ENCODE measurements at places on chromosomes 4 and X.

GRCh38 chrX:141176586-141177451 lies at the start of gene LDOC1:
Gene LDOC1 (minus strand): TSS chrX:141177129. CDS start chrX:141177021, 108 bp downstream.
- peak; percentile 59 for DNase-seq

GRCh38 chrX:65994519-65995506 lies 45.1 kb downstream of the VSIG4 start:
- DNase-seq = no peak

- DNase-seq = no peak
Observed at GRCh38 chrX:154695911-154696675, 42.7 kb upstream of the CTAG2 start.

DNA sequence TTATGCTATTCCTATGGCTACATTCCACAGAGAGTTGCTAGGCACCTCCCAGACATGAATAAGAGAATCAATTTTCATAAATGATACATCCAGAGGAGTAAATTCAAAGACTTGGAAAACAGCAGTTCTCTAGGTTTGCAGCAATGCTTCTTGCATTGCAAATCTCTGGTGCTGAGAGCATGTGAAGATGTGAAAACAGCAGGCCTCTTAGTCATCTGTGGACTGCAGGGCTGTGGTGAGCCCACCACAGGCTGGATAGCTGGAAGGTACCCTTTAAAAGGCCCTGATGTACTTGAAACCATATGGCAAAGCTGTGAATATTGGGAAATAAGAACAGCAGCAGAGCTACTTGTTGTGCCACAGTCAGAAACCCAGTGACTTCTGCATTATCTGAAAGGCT lies 2135.9 kb downstream of the ARAP2 start:
- DNase-seq = no peak

DNA sequence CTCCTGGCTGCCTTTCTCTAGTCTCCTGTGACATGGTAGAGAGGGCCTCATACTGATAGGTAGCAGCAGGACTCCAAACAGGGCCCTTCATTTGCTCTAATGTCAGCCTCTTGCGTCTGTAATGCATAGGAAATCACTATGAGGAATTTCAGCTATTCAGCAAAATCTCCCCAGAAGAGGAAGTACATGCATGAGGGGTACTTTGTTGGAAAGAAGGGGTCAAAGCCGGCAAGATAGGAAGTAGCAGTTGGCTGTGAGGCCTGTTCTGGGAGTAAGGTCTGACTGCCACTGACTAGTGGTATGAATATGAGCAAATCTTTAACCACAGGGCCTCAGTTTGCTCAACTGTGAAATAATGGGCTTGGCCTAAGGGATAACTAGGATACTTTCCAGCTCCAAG lies 283.2 kb downstream of the ARHGAP10 start:
- DNase-seq = no peak

DNA sequence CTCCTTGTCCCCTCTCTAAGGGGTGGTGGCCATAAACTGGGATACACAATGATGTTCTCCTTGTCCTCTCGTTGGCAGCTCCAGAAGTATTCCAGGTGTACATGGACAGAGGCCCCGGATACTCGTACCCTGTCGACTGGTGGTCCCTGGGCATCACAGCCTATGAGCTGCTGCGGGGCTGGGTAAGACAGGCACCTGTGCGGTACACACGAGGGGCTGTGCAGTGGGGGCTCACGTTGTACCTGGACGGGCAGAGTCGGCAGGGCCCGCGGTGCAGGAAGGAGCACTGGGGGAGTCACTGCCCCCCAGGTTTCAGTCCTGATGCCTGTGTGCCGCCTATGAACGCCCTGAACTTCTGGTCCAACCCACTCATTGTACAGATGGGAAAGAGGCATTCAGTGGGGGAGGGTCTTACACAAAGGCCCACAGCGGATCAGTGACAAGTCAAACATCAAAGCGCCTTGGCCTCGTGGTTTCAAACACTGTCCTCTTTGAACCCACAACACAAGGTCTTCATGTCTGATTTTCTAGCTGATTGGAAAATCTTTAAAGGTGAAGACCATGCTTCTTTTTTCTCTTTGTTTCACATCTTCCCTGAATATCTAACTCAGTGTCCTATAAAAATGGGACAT lies 261.6 kb downstream of the EVC2 start:
- DNase-seq = no peak

GRCh38 chr4:186554914-186555827 lies at the start of gene MTNR1A:
Gene MTNR1A (minus strand): TSS chr4:186555567. CDS start chr4:186555365, 202 bp downstream.
- no peak for DNase-seq

- DNase-seq = no peak
Observed at GRCh38 chrX:81003491-81004185, 194.0 kb upstream of the BRWD3 start.

DNA sequence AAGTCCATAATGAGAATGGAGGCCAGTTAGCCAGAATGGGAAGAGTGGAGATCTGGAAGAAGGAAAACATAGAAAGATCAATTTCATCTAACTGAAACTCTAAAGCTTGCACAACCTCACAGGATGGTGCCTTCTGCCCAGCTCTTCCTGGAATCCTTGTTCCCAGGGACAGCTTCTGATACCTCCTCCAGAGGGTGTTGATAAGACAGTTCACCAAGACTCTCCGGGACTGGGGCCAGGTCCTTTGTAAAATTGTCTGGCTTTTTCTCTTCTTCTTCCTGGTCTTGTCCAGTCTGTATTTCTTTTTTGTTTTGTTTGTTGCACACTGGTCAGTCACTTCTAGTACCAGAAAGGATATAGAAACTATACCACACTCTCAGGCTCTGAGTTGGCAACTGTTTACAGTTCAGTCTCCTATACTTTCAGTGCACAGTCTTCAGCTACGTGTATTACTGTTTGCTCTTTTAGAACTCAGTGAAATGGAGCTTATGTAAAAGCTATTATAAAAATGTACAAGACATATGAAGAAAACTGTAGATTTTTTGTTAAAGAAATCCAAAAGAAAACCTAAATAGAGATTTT lies 142.8 kb upstream of the RPL34 start:
- DNase-seq = no peak

DNA sequence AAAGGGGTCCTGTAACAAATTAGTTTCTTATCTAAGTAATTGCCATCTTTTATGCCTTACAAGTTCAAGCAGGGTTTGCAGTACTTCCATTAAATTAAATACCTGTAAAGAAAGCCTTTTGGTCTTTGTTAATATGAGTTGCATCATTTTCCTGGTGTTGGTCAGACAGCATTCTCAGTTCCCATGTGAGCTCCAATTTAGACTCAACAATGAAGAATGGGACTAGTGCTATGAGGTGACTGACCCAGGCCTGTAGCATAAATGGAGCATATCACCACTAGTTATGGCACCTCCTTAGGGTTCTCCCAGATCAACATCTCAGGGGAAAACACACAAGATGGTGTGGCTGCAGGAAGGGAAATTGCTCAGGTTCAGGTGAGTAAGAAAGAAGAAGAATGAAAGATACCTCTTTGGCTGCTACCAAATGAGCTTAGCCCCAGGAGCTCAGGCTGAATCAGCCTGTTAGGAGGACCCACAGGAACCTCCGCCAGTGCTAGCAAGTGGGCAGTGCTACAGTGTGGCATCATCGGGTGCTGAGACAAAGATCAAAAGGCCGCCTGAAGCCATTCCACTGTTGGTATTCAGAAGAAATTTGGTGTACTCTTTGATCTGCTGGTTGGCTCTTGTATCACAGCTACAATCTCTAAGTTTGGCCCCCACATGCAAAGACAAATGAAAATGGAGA lies 1.8 kb downstream of the TTC29 start:
- DNase-seq = no peak

DNA sequence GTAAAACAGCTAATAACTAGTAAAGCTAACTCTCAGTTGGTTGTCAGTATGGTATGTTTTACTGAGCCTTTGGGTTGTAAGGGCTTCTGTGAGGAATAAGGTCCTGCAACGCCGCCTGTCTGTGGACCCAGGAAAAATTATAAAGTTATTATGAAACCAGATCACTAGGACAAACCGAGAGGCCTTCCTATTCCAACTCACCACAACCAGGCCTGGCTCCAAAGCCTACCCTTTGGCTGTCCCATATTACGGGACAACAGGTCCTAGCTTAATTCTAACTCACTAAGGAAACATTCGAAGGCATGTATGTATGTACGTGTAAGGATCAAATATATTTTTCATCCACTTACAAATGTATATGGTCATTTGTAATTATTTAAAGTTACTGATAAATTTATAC lies 1.4 kb downstream of the ANKRD17 start:
- DNase-seq = peak; percentile 10

DNA sequence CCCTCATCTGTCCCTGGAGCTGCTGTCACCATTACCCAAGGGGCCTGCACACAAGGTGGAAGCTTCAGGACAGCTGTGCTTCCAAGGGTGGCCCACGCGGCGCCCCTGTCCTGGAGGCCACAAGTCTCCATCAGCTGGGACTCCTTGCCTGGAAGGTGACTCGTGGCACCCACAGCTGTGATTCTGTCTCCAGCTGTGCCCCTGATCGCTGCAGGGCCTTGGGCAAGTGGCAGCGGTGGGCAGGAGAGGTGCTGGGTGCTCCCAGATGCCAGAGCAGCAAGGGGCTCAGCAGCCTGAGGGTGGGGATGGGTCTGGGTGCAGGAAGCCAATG lies 9.0 kb upstream of the DUSP9 start:
- no peak for DNase-seq
